DMS 273 treated with DMSO at 0.1 percent for 48 hours (cell line): ENCODE measurements at places on chromosomes 4 and X.

DNA sequence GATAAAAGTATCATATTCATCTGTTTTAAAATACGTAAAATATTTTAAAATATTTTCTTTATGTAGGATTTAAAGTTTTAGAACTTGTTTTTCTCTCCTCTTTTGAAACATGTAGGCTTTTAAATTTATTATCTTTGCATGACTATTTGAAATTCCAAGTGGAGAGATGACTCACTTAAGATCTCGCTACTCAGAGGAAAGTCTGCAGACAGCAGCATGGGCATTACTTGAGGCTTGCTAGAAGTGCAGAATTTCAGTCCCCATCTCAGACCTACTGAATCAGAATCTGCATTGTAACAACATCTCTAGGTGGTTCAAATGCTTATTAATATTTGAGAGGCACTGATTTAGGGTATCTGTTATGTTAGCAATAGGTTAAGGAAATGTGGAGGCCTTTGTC lies 225.7 kb upstream of the ARX start:
- no peak for DNase-seq

GRCh38 chr4:60780874-60781273 lies 419.3 kb upstream of the ADGRL3 start:
- DNase-seq = no peak

- no peak for DNase-seq
Measured at GRCh38 chrX:31213941-31214340, 142.1 kb upstream of the FTHL17 start.

DNA sequence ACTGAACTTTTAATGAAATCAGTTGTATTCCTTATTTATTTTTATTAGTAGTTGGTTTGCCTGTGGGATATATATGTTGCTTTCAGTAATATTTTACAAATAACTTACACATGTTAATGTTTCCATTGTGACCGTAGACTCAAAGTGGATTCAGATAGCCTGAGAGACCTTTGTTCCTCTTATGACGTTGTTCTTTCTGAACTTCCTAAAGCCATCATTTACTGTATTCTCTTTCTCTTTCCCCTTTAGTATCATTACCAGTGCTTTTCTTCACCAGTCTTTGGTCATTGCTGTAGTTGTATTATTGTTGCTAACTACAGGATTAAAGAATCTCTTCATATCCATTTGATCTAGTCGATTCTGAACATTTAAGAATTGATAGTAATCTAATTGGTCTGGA lies 4.3 kb downstream of the STIM2 start:
- no peak for DNase-seq

- no peak for DNase-seq
Measured at GRCh38 chr4:76691807-76692582, 205.9 kb downstream of the SOWAHB start.

GRCh38 chr4:104593019-104593418 lies 98.3 kb upstream of the CXXC4 start:
- no peak for DNase-seq

- DNase-seq = no peak
Measured at GRCh38 chrX:153766098-153766817, 2.2 kb downstream of the PLXNB3 start.

DNA sequence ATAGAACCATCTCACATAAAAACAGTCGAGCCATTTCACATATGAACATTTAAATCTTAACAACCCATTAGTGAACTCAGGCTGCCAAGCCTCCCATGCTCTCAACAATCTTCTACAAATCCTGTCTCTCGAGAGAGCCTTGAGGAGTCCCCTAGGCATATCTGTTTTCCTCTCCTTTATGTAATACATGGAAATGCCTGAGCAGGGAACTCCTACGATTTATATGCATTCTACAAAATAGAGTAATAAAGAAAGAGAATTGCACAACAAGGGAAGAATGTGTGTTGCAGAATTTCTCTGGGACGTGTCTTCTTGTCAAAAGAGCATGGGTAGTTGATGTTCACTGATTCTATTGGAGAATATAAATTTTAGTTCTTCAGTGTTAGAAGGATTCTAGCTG lies 101.8 kb upstream of the VCX2 start:
- no peak for DNase-seq
